EL (cell line): ENCODE measurements at places on chromosomes 5 and 9.

- no peak for DNase-seq
These were observed 293.4 kb downstream of the EDIL3 start for GRCh38 chr5:84091127-84091799.

DNA sequence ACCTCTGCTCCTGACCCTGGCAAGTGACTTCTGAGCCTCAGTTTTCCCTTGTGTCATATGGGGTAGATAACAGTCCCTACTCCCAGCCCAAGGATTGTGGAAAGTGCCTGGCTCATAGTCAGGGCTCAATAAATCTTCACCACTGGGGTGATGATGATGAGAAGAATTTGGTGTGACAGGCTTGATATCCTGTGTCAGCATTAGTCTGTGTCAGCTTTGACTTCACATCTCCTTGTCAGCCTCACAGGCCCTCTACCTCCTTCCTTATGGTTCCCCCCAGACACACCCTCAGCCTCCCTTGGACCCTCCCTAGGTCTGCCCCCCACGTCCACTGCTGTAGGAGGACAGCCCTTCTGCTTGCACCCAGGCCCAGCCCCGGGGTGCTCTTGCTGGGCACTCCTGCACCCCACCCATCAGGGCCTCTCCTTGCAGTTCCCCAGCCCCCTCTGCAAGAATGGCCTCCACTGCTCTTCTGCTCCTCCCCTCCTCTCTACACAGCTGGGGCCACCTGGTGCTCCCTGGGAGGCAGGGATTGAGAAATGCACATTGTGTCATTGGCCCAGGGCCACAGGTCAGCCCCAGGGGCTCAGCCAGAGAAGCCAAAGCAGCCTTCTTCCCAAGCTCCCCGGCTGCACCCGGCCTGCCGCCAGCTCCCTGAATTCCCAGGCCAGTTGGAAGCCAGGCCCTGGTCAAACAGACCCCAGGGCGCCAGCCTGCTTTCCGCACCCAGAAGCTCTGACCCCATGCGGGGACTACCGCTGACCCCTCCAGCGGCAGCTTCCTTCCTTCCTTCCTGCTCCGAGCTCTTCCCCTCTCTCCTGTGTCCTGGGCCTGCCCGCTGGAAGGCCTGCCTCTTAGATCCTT lies 7.7 kb downstream of the FGFR4 start:
- no peak for DNase-seq

GRCh38 chr9:122016744-122017143 lies 76.4 kb downstream of the TTLL11 start:
- no peak for DNase-seq

DNA sequence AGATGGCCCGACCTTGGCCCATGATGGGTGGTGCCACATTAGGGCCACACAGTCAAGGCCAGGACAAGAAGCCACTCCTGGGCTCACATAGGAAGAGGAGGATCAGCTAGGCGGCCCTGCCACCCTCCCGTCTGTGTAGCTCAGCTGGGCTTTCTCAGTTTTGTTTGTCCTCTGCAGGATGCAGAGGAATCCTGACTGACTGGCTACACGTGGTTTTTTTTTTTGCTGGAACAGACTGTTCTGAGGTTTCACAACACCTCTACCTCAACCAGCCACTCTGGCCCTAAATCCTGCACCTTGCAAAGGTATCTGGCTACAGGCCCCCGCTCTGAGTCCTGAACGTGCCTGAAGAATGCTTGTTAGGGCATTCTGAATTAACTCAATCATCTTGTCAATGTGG lies 88.3 kb upstream of the MSX2 start:
- DNase-seq = no peak

DNA sequence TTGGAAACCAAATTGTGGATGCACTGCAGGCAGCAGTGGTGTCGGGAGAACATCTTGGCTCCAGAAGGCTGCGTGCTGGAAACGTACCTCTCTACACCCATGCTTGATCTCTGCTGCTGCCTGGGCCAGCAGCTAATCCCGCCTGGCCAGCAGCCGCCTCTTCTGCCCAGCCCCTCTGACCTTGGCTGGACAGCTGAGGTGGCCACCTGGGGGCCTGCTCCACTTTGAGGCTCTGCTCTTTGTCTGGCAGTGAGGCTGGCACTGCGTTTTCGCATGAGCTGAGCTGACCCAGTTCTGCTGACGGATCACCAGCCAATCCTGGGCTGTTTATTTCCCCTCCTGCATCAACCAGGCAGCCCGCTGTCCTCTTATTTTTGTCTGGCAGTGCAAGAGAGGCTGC lies 154.9 kb downstream of the TENT4A start:
- DNase-seq = no peak

DNA sequence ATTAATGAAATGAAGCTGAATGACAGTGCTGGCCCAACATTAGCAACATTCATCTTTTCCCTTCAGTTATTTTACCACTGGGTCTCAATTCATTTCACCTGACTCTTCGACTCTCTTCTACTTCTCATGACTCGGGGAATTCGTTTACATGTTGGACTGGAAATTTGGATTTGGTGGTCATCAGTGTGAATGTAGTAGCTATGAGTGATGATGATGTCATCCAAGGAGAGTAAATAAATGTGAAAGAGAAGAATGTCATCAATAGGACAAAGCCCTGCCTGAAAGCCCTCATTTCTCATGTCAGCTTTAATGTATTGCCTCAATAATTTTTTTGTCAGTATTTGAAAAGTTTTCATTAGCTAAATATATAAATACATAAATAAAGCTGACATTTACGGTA lies 21.9 kb upstream of the CFAP95 start:
- DNase-seq = peak; percentile 27

GRCh38 chr9:16867576-16868311 lies 2.7 kb downstream of the BNC2 start:
- DNase-seq = peak; percentile 81

GRCh38 chr5:80503641-80504040 lies 15.7 kb downstream of the FAM151B start:
- DNase-seq = no peak

DNA sequence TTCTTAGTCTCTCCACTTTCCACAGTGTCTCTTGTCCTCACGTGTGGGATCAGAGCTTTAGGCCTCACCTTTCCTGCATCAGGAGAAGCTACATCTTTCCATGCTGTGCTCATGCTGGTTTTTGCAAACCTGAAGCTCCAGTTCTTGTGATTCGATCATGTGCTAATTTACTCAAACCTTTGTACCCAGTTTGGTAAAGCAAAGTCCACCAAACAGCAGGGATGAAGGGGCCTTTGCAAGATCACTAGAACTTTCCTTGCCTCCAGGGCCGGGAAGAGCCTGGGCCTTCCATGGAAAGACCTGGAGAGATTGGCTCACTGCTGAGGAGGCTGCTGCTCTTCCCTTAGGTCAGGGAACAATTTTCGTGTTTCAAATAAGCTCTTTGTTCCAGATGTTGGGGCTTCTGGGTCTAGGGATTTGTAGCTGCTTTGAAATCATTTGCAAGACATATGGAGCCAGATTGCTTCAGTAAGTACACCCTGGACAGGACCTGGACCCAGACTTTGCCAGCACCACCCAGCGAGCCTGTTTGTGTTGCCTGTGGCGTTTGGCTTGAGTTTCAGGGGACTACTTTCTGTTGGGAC lies 18.7 kb upstream of the SPATA31E1 start:
- no peak for DNase-seq
